ENCODE measurements at places on chromosomes 2 and 18.

DNA sequence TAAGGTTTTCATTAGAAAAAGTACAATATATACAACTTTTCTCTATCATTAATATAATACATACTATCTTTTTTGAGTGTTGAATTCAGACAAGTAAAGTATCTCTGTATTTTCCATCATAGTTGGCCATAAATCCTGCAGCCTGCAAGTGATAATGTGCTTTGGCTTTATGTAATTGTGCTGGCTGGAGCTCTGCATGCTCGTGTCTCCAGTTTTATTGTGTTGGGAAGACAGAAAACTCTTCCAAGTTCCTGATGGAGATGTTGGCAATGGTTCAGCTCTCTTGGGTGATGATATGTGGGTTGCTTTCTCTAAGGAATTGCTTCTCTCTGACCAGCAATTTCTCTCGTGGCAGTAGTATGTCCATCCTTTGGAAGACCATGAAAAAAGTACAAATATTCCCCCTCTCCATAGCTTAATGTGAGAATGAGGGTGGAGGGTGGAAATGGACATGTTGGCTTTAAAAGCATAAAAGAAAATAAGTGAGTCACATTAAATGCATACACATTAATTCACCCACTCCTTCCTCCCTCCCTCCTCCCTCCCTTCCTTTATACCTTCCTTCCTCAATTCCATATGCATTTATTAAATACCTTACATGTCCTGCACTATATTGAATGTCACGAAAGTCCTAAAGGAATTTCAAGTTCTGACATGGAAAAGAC, 344.2 kb downstream of the MTX2 start:
- DNase-seq, result no peak

- no peak for DNase-seq
Observed at GRCh38 chr2:84878459-84878858, 2.4 kb downstream of the TRABD2A start.

GRCh38 chr18:67359873-67360838, 156.4 kb downstream of the DSEL start:
- DNase-seq, result no peak

DNA sequence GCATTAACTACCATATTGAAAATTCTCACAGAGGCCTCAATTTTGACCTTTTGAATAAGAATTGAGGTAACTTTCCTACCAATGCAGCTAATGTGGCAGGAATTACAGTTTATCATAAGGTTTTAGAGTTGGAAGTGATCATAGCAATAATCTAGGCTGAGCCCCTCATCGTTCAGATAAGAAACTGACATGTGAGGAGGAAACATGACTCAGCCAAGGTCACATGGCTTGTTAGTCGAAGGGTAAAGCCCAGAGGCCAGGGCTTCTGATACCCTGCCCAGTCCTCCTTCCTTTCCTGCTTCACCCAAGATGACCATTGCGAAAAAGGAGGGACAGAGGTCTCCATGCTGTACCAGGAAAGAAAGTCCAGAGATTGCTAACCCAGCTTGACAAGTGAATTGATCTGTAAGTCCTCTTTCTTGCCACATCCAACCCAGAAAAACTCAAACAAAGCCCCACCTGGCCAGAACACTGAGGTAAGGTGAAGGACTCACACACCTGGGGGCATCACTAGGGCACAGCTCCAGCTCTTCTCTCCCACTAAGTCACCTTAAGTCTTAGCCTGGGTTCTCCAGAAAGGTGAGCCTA, 174.8 kb downstream of the EN1 start:
- no peak for DNase-seq

- DNase-seq, result no peak
Observed at GRCh38 chr2:99476629-99477028, 13.2 kb downstream of the REV1 start.

DNA sequence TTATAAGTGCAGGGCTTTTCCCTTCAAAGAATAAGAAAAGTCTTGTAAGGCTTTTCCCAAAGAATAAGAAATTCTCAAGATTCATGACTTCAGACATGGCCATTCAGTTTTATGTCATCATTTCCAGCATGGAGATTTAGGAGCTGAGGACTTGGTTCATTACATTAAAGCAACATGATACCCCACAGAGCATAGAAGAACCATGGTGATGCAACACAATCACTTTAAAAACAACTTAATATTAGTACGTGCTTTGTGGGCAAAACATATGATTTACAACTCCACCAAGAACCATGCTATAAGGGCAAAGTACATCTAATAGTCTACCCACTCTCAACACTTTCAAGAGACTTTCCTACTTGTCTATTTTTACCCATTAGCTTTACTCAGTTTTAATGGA, 214.4 kb downstream of the SRBD1 start:
- no peak for DNase-seq

GRCh38 chr18:58733866-58734265, 62.6 kb downstream of the MALT1 start:
- DNase-seq, result no peak

DNA sequence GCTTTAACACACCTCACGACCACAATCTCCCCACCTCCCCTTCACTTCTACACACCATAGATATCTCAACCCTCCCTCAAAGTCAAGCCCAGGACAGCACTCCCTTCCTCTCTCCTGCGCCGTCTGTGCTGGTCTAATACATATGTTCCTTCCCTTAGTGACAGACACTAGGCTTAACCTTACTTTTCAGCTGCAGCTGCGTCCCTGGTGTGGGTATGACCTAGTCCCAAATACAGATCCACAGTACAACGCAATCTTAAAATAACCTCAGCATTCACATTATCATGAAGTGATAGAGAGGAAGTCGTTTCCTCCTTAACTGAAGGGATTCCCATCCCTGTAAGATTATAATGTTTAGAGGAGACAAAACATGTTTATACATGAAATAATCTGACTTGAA, 192.7 kb upstream of the TANK start:
- DNase-seq, result no peak

- no peak for DNase-seq
Observed at GRCh38 chr2:48574353-48575287, 43.0 kb upstream of the GTF2A1L start.

GRCh38 chr18:63684718-63685117, 18.0 kb upstream of the SERPINB11 start:
- DNase-seq, result no peak

DNA sequence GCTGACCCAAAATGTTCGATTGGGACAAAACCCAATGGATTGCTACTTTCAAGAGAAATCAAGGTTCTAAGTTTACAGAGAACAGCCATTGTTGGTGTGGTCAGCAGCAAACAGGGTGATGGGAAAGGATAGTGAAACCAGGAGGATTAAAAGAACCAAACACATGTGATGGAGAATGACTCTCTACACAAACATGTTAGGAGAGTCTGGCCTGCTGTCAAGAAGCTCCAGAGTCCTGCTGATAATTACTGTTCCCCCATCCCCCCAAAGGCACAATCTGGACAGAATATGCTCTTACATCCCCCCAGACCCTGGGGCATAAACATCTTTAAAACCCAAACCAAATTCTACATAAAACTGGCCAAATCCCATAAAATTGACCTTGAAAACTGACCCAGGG, 32.0 kb upstream of the ACYP2 start:
- DNase-seq, result no peak

- no peak for DNase-seq
Observed at GRCh38 chr2:191202881-191203397, 42.3 kb upstream of the MYO1B start.

- peak; percentile 93 for DNase-seq
Observed at GRCh38 chr2:231701456-231702373, 6.6 kb upstream of the PTMA start.

DNA sequence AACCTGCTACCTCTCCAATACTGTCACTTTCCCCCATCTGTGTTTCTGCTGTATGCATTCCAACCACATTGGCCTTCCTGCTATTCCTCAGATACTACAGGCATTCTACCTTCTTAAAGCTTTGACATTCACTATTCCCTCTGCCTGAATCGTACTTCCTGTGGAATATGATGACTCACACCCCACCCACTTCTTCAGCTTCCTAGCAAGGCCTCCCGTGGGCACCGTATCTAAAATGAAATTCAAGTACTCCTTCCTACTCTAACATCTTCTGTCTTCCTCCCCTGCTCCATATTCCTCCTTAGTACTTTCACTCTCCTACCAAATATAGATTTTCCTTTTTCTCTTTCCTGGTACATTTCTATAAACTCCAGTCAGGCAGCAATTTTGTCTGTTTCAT, 710.4 kb downstream of the RNF144A start:
- no peak for DNase-seq

DNA sequence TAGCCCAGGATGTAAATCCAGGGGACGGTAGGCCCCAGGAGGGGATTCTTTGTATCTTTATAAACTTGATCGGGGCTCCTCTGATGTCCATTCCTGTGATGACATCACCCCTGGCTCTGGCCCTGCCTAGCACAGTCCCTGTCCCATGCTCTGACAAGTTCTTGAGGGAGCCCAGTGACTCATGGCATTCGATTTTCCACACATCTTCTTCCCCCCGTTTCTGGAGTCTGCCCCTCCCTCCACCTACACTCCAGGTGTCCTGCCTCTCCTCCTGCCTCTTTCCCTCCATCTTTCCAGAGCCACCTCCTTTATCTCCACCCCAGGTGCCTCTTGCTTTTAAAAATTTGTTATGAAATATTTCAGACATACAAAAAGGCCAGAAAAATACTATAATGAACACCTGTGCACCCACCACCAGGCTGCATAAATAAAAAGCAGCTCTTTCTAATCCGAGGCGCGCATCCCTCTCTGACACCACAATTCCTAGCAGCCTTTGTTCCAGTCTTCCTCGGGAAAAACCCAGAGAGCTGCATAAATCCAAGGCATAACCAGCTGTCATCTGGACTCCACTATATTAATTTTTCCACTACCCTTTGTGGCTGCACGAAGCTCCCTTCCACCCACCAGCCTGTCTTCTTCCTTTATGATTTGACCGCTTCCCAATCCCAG, 207.7 kb downstream of the ZBTB7C start:
- no peak for DNase-seq

DNA sequence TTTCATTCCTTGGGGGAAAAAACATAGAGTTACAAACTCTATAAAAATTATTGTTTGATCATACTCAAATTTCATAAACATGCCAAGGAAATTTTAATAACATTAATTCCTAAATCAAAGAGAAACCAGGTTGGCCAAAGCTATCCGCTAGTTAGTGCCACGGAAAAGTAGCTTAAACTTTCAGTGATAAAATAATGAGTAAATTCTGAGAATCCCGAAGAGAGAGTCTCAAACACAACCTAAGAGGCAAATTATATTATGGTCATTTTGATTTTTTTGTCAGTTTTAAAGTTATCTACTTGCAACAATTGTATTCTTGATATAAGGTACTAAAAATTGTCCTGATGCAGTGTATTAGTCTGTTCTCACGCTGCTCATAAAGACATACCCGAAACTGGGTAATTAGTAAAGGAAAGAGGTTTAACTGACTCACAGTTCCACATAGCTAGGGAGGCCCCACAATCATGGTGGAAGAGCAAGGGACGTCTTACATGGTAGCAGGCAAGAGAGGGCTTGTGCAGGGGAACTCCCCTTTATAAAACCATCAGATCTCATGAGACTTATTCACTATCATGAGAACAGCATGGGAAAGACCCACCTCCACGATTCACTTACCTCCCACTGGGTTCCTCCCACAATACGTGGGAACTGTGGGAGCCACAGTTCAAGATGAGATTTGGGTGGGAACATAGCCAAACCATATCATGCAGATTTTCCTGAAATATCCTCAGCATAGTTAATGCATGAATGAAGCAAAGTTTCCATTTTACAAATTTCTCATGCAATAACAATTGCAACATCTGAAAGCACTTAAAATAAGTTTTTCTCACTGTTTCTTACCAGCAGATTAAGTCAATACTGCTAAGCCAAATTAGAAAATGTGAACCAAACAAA, 205.9 kb upstream of the STK17B start:
- DNase-seq, result no peak

DNA sequence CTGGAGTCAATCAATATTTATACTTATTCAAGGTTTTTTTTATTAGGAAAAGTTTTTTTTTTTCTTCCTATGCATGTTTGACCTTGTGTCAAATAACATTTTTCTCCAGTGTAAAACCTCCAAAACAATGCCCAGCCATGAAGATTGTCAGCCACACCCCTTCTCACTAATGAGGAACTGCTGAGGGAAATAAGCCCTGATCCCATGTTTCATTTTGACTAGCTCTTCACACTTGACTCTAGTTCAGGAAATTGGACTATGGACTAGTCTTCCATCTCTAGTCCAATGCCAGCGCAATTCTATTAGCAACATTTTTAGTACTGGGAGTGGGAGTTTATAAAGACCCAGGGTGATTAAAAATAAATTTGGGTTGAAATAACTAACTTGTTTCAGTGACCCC, 275.6 kb upstream of the CXCR4 start:
- DNase-seq, result no peak

GRCh38 chr2:66364495-66365333, 70.2 kb upstream of the MEIS1 start:
- no peak for DNase-seq

Measured in RWPE2 (cell line).